ENCODE measurements at places on chromosomes 1 and 21.
A peak's percentile ranks its signal among the peaks of the same experiment; 100 is the strongest.

DNA sequence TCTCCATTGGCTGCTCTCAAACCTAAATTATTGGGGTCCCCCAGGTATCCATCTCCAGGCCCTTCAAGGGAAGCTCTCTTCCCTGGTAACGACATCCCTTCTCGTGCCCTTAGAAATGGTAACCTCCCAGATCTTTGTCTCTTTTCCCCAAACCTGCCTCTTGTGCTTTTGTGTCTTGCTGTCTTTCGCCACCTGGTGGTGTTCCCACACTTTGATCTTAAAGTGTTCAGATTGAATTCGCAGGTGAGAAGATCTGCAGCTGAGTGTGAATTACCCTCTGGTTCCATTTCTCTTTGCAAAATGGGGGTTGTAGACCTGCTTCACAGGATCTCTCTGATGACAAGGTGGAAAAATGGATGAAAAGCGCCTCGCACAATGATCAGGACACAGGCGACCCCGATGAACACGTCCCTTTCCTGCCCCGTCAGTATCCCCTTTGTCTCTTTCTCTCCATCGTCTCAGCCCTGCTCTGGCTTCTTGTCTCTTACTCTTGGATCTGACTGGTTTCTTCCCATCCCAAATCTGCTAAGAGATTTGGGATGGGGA is 53.1 kb downstream of the DOP1B start:
- peak; percentile 30 for DNase-seq

GRCh38 chr1:192580351-192580962 is 4.9 kb downstream of the RGS1 start:
- peak; percentile 45 for DNase-seq

DNA sequence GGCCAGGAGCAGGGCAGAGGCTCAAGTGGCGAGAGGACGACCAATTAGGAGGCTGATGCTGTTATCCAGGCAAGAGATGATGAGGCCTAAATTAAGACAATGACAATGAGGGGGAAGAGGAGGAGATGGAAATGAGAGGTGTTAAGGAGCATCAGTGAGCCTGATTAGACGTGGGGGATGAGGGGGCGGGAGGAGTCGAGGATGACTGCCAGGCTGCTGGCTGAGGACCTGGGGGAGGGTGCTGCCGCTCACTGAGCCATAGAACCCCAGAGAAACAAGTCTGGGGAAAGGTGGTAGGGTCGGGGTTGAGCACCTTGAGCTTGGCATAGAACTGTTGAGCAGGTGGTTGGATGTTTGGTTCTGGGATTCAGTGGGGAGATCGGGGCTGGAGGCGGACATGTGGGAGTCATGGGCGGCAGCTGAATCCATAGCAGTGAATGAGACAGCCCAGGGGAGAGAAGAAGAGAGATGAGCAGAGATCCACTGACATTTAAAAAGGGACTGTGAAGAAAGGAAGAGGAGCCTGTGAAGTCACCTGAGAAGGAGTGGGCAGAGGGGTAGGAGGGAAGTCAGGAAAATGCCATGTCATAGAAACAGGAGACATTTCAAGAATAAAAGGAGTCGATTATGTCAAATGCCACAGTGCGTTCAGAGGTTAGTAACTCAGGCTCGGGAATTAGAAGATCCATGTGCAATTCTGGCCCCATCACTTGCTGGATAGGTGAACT is 28.5 kb downstream of the DLGAP3 start:
- DNase-seq = no peak

DNA sequence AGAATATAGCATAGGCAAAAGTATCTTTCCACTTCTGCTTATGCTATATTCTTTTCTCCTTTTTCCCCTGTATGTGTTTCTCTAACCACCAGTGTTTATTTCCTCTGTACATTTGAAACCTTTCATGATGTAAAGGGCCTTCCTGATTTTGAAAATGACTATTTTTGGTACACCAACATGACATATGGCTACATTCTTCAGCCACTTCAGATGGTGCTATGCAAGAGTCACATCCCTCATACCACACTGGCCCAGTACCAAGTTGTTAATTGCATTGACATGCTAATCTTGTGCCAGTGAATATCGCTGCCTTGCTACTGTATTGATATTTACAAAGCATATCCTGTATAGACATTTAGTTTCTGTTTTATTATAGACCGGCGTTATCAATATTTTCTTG is 408.7 kb downstream of the NCAM2 start:
- DNase-seq = no peak

DNA sequence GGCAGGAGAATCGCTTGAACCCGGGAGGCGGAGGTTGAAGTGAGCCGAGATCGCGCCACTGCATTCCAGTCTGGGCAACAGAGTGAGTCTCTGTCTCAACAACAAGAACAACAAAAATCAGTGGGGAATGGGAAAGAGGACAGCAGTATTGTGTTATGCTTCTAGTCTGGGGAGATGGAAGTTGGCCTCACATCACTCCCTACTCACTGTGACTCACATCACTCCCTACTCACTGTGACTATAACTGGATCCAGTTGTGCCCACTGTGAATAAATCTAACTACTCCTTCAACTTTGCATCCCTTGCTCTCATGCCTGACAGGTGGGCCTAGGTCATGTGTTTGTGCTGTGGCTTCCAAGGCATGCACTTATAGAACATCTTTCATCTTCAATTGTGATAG is 285.4 kb upstream of the USP24 start:
- DNase-seq = no peak

GRCh38 chr1:3918966-3919611 is 19.0 kb upstream of the C1orf174 start:
- DNase-seq = no peak

DNA sequence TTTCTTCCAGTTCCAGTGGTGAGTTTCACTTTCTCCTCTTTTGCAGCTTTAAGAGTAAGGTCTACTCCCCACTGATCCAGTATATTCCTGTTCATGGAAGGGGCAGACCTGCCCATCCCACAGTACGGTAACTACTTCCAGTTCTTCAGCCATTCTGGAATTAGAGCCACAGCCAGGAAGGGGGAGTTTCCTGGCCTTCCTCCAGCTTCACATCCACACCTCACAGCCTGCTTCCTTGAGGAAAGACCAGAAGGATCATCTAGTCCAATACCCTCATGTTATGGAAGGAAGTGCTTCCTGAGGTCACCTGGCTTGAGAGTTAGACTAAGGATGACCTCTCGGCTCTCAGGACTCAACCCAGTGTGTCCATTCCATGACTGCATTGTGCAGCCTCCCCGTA is 597.8 kb downstream of the KIF26B start:
- DNase-seq = no peak

- DNase-seq = no peak
Measured at GRCh38 chr1:173432331-173432730, 44.8 kb upstream of the PRDX6 start.

GRCh38 chr1:10795276-10796021 is 997 bp downstream of the CASZ1 start:
- DNase-seq = no peak

- no peak for DNase-seq
Measured at GRCh38 chr1:84853741-84854721, 39.0 kb downstream of the LPAR3 start.

DNA sequence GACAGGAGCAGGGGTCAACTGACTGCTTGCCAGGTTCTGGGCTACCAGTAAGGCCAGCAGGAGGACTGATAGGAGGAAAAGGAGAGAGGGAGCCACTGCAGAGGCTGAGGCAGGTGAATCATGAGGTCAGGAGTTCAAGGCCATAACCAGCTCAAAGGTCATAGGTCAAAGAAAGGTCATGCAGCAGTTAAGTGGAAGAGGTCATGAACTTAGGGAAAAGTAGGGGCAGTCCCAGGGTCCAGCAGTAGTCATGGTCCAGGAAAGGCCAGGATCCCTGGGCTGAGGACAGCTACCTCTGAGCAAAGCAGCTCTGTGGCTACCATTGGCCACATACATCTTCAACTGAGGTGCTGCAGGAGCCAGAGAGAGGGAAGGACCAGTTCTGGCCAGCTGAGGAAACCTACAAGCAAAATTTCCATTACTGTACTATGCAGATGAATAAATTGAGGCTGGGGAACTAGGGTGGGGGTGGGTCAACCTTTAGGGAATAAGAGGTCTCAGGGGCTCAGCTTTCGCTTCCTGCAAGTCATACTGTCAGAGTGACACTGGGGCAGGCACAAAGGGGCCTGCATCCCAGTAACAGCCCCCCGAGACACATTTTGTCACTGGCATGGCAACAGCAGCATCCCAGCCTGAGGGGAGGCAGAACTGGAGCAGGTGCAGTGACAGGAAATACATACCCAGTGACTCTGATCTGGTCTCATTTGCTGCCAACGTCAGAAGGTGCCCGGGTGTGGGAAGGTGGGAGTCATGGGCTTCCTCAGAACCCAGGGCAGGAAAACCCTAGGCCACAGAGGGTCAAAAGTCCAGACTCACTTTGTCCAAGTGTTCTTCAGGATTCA is 5.2 kb upstream of the INPP5B start:
- no peak for DNase-seq

- peak; percentile 40 for DNase-seq
Measured at GRCh38 chr1:236685917-236686814, at the start of gene ACTN2. ACTN2 (plus strand) TSS chr1:236686499; CDS start chr1:236686674, 175 bp downstream.

DNA sequence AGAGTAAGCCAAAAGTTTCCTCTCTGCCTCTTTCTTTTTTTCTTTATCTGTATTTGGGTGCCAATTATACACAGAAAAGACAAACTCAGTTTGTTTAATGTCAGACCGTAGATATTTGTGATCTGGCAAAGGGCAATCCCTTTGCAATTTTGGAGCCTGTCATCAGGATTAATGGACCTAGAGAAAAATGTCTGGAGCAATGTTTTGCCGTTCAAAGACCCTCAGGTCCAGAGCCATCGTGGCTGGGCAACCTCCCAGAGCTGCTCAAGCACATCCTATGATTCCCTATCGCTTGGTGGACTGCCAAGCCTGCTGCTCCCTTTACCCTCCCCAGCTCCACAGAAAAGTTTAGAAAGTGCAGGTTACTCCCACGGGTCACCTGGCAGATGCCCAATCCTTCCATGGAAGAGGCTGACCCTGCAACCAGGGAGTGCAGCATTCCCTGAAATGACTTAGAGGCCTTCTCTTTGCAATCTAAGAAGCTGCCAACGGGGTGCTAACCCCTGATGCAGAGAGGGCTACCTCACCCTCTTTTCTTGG is 112.5 kb upstream of the NGF start:
- no peak for DNase-seq

- no peak for DNase-seq
Measured at GRCh38 chr1:153597206-153597605, 15.7 kb downstream of the S100A16 start.

- DNase-seq = no peak
Measured at GRCh38 chr1:25500694-25501093, 42.7 kb upstream of the LDLRAP1 start.

DNA sequence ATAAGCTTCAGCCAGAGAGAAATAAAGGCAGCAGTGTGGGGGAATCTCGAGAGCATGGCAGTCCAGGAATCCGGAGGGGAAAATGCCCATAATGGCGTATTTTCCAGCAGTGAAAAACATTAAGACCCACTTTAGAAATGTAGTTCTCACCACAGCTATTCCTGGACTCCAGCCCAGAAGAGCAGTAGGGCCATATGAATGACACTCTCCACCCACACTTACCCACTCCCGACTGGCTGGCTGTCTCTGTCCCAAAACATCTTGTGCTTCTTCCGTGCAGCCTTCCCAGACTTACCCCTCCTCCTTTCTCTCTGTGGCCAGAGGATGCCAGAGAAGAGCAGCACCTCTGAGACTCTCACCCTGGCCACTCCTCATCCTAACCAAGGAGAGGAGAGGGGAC is 56.4 kb downstream of the TRABD2B start:
- no peak for DNase-seq

GRCh38 chr1:110004583-110004982 is 20.0 kb downstream of the AHCYL1 start:
- DNase-seq = no peak

DNA sequence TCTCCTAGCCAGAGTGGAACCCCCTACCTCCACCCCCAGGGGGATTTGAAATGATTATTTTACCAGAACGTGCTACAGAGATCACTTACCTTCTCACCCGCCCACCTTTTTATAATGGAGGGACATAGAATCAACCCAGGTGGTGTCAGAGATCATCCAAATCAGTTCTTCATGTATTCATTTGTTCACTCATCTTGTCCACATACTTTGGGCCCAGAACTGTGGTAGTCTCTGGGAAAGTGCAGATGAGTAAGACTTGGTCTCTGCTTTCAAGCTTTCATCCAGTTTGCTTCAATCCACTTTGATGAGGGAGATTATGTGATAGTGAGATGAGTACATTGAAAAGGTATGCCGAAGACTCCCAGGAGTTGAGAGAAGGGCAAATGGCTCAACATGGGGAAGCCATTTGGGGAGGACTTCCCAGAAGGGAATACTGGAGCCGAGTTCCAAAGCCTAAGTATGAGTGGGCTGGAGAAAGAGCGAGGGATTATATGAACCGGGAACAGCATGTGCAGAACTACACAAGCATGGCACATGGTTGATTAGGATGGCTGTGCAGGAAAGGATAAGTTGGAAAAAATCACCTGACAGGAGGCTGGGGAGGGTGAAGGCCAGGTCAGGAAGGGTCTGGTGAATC is 1.9 kb downstream of the FGGY start:
- no peak for DNase-seq

- DNase-seq = no peak
Measured at GRCh38 chr1:205492201-205492667, 12.2 kb upstream of the CDK18 start.

GRCh38 chr1:25890239-25891034 is 14.9 kb upstream of the PAQR7 start:
- DNase-seq = no peak

DNA sequence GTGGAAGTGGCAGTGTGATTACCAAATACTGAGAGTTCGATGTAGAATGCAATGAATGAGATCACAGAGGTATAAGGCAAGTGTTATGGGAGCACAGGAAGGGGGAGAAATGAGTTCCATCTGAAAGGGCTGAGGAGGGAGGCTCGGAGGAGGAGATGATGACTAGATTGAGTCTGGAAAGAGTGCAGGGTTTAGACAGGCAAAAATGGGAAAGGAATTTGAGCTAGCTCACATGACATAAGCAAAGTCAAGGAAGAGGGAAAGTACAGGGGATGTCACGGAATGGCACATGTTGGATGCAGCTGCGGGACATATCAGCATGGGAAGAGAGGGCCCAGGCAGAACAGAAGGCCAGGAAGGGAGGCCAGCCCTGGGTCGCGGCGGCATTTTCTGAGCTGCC is 132.7 kb downstream of the RUNX1 start:
- no peak for DNase-seq

GRCh38 chr1:202221911-202222909 is 28.6 kb downstream of the LGR6 start:
- no peak for DNase-seq

- DNase-seq = no peak
Measured at GRCh38 chr21:44927587-44928461, 7.1 kb upstream of the ITGB2 start.

DNA sequence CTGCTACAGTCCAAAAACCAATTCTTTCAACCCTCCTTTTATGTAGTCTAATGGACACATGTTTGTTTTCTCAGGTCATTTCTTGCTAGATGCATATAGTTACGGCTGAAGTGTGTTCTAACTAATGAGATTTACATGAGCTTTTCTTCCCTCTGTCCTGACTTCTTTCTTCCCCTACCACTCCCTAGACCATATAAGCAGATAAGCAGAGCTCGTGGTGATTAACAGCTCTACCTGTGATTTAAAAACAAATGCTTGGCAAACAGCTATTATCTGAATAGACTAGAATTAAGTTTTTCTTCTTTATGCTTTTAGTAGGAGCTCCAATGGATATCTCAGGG is 18.6 kb downstream of the KHDRBS1 start:
- no peak for DNase-seq
